ENCODE measurements at places on chromosomes 6 and 20.

DNA sequence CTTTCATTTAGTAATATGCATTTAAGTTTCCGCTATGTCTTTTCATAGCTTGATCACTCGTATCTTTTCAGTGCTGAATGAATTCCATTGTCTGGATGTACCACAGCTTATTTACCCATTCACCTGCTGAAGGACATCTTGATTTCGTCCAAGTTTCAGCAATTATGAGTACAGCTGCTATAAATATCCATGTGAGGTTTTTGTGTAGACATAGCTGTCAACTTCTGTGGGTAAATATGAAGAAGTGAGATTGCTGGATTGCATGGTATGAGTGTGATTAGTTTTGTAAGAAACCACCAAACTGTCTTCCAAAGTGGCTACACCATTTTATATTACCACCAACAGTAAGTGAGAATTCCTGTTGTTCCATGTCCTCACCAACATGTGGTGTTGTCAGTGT, 79.2 kb upstream of the STMND1 start:
- no peak for DNase-seq

- no peak for DNase-seq
Measured at GRCh38 chr6:131807321-131807643, 538 bp upstream of the ENPP1 start.

DNA sequence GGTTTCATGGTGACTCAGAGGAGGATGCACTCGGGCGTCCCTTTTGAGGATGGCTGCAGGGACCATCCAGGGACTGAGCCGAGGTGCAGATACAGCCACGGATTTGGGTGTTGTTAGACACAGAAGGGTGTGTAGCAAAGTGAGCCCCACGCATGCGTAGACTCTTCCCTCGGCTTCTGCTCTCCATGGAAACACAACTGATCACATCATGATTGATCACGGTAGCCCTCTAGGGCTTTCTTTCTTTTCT, 606 bp upstream of the ULBP1 start:
- peak; percentile 29 for DNase-seq

DNA sequence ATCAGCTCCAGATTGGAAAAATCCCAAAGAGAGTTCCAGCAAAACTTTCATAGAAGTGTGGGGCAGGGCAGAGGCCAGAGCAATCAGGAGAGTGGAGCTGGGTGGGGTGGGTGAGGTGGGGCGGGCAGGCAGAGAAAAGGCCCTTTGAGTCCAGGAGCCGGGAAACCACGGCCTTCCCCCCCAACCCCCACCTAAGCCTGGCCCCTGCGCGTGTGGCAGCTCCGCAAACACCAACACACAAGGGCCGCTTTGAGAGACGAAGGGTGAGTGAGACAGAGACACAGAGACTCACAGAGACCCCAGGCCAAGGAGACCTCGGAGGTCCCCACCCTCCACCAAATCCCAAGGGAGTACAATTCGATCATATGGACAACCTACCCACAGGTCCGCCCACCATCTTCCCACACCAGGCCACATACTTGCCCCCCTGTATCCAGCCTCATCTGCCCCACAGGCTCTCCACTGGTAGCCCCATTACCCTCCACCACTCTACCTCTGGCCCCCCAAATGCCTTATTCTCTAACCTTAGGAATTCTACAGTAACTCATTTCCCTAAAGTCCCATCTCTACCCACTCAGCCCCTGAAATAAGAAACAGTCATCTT, 1.7 kb downstream of the COL11A2 start:
- no peak for DNase-seq

DNA sequence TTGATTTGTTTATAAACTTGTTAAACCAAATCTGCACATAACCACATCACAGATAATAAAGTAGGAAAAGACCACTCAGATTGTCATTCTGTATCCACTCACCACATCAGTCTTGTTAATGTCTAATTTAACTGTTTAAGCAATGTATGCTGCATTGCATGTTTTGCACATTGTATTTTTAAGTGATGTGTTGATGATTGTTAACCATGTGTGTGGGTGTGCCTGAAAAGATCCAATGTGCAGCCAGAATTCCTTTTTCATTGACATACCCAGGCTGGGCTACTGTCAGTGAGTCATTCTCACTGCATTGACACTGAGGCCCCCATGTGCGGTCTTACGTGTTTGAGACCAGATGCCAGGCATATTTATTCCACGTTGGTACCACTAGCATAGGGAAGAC, 167.3 kb downstream of the TRMT11 start:
- no peak for DNase-seq

DNA sequence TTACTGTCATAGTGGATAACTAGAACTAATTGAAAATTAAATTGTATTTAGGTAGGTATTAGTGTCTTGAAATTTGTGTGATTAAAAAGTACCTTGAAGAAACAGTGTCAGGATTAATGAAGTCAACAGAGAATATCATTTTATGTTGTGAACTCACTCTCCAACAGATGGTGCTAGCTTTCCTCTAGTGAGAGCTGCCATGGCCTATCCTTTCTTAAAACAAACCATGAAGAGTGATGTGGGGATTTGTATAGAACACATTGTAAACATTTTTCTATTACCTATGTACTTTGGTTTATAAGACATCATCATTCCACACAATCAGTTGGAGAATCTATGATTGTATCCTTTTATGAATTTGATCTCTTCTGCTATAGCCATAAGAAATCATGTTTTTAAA, 4.8 kb upstream of the SRSF12 start:
- no peak for DNase-seq

DNA sequence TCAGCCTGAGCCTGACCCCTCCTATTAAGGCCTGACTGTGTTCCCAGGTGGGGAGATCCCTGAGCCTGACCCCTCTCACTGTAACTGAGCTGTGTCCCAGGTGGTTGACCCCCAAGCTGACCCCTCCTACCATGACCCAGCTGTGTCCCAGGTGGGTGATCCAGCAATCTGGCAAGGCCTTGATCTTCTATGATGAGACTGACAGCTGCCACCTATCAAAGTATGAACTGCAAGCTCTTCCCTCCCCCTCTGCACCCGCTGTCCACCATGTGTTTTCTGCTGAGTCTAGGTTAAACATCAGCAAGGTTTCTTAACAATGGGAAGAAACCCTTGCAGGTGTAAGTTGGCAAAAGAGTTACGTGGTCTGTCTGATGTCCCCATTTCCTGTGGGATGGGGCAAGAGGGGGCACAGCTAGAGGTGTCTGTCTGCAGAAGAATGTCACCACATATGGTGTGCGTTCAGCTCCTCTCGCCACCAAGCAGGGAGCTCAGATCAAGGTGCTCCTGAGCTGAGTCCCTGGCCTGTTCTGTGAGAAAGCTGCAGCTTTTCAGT, 5.9 kb downstream of the PXDC1 start:
- DNase-seq = no peak

- no peak for DNase-seq
Measured at GRCh38 chr6:1479095-1479494, 89.7 kb downstream of the FOXF2 start.

DNA sequence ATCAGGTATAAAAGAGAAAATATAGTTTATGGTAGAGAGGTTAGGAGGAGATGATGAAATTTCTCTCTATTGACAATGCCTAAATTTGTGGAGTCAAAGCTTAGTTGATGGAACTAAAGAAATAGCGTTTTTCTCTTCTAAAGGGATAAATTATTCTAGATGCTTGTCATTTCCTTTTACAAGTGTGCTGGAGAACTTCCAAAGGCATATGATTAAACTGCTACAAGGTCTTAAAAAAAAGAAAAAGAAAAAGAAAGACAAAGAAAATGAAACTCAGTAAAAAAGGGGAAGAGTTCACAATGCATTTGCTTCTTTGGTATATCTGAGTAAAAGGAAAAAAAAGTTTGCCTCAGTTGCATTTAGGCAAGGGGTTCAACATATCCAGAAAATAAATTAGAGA, 499.8 kb upstream of the PTCHD4 start:
- DNase-seq = no peak

- DNase-seq = no peak
Measured at GRCh38 chr20:59363101-59363500, 62.7 kb downstream of the EDN3 start.

- DNase-seq = no peak
Measured at GRCh38 chr6:112501705-112502104, 154.6 kb downstream of the RFPL4B start.

- no peak for DNase-seq
Measured at GRCh38 chr6:23013776-23014175, 444.4 kb downstream of the HDGFL1 start.

DNA sequence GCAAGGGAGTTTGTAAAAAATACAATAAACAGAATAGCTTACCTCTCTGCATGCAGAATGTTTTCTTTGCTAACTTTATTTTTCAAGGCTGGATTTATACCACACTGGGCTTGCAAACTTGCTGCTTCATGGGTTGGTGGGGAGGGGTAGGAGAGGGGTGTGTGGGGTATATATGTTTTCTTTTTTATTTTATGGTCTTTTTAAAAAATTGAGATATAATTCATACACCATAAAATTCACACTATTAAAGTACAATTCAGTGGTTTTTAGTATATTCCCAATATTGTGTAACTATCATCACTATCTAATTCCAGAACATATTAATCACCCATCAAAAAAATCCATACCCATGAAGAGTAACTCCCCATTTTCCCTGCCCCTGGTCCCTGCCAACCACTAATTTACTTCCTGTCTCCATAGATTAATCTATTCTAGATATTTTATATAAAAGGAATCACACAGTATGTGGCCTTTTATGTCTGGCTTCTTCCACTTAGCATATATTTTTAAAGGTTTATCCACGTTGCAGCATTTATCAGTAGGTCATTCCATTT, 14.3 kb upstream of the TRPC4AP start:
- DNase-seq = no peak

GRCh38 chr20:13671916-13672378, 33.2 kb upstream of the TASP1 start:
- DNase-seq = no peak

DNA sequence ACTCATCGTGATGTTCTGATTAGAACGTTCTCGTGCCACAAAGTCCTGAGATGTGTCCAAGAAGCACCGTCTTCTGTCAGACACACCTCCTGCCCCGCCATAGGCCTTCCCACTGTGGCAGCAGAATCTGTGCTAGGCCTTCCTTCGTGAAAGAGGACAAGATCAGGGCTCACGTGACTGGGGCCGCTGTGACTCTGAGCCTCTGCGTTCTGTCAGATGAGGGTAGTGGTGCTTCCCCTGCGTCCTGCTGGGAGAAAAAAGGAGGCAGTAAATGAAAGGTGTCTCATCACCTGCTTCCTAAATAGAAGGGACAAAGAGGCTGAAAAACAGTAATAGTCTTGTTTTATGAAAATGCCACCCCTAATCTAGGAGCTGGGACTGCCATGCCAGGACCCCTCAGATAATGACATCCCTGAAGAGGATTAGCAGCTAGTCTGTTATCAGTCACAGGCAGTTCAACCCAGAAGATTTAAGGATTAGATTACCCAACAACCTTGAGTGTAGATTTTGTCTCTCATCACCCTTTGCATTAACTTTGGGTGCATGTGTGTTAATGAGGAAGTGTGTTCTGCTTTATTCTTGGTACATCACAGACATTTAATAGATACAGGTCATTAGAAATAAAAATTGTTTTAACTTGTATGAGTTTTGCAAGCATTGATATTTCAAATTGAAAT, 4.1 kb downstream of the DNAJC5 start:
- no peak for DNase-seq

DNA sequence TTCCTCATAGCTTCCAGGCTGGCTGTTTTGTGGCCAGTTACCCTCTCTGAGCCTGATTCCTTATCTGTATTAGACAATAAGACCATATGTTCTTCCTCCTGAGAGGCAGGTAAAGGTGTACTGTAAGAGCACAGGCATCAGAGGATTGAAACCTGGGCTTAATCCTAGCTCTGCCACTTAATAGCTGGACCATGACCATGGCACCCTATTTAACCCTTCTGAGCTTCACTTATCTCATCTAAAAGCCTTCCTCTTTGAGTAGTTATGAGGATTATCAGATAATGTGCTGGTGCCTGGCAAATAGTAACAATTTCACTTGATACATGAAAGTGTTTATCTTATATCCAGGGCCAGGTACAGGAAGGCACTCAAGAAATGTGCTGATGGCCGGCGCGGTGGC, 34.9 kb downstream of the BCL2L1 start:
- no peak for DNase-seq

DNA sequence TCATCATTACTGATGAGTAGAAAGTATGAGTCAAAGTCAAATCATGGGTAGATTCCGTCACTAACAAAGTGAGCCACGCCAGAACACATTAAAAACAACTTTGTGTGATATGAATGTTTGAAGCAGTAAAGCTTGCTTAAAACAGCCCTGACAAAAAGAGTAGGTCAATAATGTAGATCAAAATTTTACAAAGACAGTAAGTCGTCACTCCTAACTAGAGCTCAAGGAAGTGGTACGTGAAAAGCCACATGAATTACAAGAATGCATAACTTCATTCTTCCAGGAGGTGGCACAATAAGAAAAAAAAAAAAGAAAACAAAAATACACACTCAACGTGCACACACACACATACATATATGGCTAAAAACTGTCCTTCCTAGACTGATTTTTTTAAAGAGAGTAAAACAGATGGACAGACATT, 69.9 kb downstream of the HACE1 start:
- no peak for DNase-seq

- DNase-seq = no peak
Measured at GRCh38 chr6:5096482-5096881, 11.3 kb downstream of the PPP1R3G start.

DNA sequence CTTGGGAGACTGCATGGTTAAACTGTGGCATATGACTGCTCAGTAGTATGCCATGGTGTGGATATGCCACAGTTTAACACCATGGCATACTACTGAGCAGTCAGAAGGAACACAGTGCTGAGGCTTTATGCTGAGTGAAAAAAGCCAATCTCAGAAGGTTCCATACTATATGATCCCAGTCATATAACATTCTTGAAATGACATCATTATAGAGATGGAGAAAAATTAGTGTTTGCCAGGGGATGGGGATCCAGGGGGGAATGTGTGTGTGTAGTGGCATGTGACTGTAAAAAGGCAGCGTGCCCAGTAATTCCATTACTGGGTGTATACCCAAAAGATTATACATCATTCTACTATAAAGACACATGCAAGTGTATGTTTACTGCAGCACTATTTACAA, 85.8 kb downstream of the FOXF2 start:
- no peak for DNase-seq

DNA sequence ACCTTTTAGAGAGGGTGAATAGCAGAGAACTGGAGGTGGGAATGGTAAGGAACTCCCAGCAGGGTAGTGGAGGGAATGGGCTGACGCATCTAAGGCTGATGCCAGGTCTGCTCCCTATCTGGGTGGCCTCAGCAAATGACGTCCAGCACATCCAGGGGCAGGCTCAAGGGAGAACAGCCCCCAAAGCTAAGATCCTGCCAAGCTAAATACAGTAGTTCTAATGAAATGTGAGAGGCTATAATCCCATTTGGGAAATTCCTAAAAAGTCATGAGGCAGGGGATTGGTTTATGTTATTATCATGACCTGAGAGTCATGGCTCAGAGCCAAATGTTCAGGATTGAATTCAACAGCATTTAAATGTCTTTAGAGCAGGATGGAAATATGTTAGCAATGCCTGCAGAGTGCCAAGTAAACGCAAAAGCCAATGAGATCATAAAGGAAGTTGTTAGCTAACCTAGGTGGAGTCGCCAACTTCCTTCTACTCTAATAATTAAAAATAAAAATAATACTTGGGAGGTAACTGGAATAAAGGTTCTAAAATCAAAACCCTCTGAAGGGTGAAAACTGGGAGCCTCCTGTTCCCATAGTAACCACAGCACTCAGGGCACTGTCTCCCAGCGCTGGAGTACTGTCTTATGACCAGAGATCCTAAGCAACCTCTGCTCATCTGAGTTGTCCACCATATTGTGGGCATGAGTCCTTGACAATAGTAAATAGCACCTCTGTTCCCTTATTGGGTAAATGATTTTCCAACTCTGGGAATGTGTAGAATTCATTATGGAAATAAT, 34.8 kb downstream of the IYD start:
- no peak for DNase-seq

GRCh38 chr20:56855708-56856107, 226.6 kb downstream of the TFAP2C start:
- DNase-seq = no peak
